ENCODE measurements at places on chromosomes 1 and 21.

DNA sequence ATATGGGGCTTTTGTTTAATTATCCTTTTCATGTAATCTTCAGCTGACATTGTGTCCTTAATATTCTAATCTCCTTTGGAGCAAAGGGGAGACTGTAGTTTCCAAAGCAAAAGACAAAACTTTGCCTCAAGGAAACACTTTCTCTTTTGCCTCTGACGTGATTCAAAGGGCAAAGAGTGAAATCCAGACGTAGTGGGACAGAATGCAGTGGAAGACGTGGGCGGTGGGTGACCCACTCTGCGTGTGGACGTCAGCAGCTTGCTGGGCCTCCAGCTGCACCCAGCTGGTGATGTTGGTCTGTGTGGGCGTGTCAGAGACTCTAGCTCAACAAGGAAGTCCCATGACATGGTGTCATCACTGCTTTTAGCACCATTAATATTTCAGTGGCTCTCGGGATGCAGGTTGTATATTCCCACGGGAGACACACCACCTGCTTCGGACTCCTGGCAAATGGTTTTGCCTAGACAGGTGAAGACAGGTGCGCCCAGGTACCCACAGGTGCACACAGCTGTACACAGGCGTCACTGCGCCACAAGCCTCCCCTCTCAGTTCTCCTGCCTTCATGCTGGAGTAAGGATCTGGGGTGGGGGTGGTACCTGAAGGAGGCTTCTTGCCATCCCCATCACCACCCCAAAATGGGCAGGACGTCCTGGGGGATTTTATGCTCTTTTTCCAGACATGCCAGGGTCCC is 292.1 kb upstream of the VAMP3 start:
- no peak for DNase-seq

GRCh38 chr1:21655748-21656147 is 13.4 kb downstream of the RAP1GAP start:
- no peak for DNase-seq

DNA sequence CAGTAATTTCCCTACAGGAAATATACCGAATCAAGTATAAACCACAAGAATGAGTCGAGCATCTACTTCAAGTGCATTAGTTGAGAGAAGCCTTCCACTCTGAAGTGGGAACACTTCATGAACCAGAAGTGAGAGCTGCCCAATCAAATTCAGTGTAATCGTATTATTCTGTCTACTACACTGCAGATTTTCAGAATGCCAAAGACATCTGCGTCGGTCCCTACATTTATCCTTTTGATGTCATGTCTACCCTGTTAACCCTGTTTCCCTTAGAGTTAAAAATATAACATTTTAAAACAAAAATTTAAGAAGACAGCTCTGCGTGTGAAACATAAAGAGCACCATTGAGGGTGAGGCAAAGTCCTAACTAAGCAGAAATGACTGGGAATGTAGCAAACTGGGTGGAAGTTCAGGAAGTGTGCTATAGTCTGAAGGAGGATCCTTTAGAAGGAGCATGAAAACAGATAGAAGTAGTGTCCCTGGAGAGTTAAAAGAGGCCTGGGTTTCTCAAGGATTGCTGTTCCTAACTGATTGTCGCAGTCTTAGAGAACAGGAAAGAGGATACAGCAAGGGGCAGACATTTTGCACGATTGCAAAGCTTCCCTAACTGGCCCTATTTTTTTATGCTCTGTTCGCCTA is 291.2 kb downstream of the PTPRC start:
- peak; percentile 45 for DNase-seq

- DNase-seq = peak; percentile 66
These were observed 10.6 kb downstream of the PAX7 start for GRCh38 chr1:18641005-18641941.

- no peak for DNase-seq
These were observed 35.6 kb upstream of the USH2A start for GRCh38 chr1:216458812-216459211.

DNA sequence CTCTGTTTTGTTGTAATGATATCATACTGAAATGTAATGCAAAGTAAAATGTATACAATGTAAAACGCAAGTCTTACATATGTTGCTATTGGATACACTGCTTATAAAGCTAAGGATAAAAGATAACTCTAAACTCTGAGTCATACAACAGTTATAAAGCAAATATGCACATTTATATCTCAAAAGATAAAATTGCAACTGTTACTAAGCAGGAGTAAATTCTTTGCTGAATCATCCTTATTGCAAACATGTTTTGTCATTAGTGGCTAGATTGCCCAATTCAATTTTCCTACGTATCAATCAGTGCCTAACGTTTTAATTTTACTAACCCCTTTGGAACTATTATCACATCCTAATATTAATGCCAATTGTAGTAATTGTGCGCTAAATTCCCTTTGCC is 762.9 kb downstream of the LTN1 start:
- DNase-seq = no peak

- no peak for DNase-seq
These were observed 9.2 kb downstream of the IGSF21 start for GRCh38 chr1:18116777-18117176.

- no peak for DNase-seq
These were observed 34.2 kb upstream of the GNPAT start for GRCh38 chr1:231206856-231207255.

DNA sequence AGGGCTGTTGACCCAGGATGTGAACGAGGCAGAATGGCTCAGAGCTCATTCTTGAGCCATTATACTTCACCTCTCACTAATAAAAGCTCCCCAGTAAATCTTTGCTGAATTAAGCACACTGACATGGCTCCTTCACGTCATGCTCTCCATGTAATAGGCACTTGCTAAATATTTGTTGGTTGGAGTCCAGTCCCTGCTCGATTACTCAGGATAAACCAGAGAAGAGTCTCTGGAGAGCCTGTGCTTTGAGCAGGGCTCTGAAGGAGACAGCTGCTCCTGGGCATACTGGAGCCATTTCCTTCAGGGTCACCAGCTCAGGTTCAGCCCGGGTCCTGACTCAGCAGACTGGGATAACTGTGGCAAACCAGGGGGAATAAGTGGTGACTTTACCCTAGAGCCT is 46.9 kb downstream of the HLX start:
- no peak for DNase-seq

- peak; percentile 34 for DNase-seq
These were observed 45.4 kb downstream of the S100B start for GRCh38 chr21:46559291-46559983.

GRCh38 chr1:15685820-15686219 is 1.7 kb downstream of the PLEKHM2 start:
- DNase-seq = no peak

DNA sequence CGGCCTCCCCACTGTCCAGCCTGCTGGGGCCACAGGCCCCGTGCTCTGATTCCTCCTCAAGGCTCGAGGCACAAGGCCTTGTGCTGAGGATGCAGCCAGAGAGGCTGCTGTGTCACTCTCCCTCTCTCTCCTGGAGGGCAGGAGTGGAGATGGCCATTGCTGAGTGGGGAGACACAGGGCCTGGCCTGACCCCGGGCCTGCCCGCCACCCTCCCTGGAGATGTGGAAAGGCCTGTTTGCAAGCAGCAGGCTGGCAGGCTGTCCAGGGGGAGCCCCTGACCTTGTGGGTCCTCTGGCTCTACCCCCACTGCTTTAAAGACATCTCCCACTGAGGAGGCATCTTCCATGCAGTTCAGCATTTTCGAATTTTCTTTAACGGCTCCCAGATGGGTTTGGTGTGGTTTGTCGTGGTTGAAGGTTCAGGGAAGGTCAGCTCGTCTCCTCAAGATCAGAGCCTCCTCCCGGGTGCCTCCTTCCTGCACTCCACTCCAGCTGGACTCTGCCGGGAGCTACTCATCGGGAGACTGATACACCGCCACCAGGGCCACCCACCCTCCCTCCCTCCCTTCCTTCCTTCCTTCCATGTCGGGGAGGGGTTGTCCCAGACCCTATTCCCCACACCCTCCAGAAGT is 69.1 kb downstream of the SPSB1 start:
- no peak for DNase-seq

GRCh38 chr21:45267390-45267760 is 20.3 kb downstream of the POFUT2 start:
- no peak for DNase-seq

GRCh38 chr1:99808391-99809115 is 41.6 kb upstream of the AGL start:
- DNase-seq = peak; percentile 55

DNA sequence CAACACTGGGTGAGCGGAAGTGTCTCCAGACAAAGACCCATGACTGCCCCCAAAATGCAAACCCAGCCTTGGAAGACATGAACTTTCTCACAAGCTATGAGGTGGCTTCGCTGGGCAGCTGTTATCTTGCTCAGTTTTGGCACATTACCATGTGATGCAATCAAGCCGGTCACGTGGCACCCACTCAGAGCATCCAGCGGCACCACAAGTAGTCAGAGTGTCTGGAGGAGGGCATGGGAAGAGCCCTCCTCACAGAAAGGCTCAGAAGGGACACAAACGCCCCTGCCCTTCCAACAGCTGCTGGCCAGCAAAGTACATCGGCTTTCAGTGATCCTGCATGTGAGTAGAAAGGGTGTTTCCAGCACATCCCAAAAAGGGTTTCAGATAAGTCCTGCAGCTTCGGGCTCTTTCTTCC is 145.5 kb upstream of the IRF2BP2 start:
- no peak for DNase-seq

DNA sequence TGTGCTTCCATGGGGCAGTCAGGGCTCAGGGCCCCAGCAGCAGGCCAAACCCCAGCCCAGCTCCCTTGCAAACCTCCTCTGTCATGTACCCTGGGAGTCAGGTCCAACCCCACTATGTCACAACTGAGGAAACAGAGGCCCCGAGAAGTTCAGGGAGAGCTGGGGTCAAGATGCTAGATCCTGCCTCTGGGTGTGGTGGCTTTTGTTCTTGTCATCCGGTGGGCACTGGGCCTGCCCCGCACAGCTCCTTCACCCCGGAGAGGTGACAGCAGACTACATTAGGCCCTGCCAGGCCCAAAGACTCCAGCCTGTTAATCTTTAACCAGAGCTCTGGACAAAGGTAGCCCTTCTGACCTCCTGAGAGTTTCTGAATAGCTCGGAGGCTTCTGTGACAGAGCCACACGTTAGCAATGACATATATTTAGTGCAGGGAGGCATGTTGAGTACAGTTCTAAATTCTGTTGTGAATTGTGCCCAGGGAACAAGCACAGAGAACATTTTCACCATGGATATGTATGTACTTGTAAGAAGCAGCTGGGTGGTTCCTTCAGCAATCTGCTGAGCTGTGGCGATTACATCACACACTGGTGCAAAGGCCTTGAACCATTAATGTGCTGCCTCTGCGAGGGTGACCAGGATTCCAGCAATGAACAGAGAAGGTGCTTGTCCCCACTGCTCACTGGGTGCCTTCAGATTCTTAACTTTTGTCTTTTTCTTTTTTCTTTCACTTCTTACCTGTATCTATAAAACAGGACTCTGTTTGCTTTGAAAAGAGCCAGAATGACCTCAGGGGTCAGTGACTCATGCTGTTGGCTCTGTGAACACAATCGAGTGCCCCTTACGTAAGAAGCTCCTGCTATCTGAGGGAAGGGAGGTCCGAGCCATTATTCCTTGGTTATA is 102.8 kb downstream of the RHOU start:
- DNase-seq = peak; percentile 59

- peak; percentile 20 for DNase-seq
These were observed 36.7 kb upstream of the TARDBP start for GRCh38 chr1:10975567-10976326.

- no peak for DNase-seq
These were observed 47.0 kb upstream of the RBM15 start for GRCh38 chr1:110292031-110292741.

DNA sequence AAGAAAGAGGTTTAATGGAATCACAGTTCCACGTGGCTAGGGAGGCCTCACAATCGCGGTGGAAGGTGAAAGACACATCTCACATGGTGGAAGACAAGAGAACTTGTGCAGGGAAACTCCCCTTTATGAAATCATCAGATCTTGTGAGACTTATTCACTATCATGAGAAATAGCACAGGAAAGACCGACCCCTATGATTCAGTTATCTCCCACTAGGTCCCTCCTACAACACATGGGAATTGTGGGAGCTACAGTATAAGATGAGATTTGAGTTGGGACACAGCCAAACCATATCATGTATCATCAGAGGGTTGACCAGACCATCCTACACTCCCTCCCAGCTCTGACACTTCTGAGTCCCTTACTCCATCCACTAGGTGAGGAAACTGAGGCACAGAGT is 143.9 kb upstream of the KLHDC7A start:
- DNase-seq = no peak

GRCh38 chr1:196527919-196528318 is 80.3 kb downstream of the KCNT2 start:
- no peak for DNase-seq

DNA sequence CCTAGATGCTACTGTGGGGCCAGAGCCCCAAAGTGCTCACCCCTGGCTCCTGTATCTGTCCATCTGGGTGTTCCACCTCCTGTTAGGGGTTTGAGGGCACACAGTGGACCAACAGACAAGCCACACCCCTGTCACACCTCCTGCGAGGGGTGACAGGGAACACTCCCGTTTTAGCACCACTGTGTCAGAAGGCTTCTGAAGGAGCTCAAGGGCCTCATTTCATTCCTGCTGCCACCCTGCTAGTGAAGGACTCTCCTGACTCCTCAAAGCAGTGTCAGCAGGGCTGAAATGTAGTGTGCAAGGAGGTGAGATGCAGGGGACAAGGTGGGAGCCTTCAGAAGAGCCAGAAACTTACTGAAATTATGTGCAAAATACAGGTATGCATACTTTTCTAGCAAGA is 174.6 kb downstream of the GPATCH2 start:
- DNase-seq = no peak
